ENCODE measurements at places on chromosomes 7 and 10. TPM values are rescaled to one million over a fixed set of nuclear protein-coding genes. Genes with fewer than 3 reads are reported as not detected.

- no peak for DNase-seq
Measured at GRCh38 chr10:126185676-126186447, 202.4 kb downstream of the ADAM12 start.

ERVW-1 gene
- polyA plus RNA-seq, result not detected

BHLHA15 gene
- not detected for polyA plus RNA-seq

GIMAP7 gene
- 5.4 TPM for polyA plus RNA-seq

ZNF722 gene
- not detected for polyA plus RNA-seq

- no peak for DNase-seq
Measured at GRCh38 chr7:24968165-24968564, 11.8 kb downstream of the OSBPL3 start.
